ENCODE measurements at places on chromosomes 11 and 22. TPM values are rescaled to one million over a fixed set of nuclear protein-coding genes. Genes with fewer than 3 reads are reported as not detected.

The OR9Q1 gene
- total RNA-seq = not detected

The OR51B4 gene
- total RNA-seq = not detected

The SIRT3 gene
- 16.1 TPM for total RNA-seq

The FIBP gene
- 131 TPM for total RNA-seq

The NCAM1 gene
- 4.2 TPM for total RNA-seq

The C11orf16 gene
- not detected for total RNA-seq

The GGTLC2 gene
- not detected for total RNA-seq

The SLC25A45 gene
- 5.3 TPM for total RNA-seq

The MUC5B gene
- total RNA-seq = not detected

The TEX12 gene
- 0.32 TPM for total RNA-seq

The DNAL4 gene
- 18.6 TPM for total RNA-seq

The KREMEN1 gene
- 39.3 TPM for total RNA-seq

The LMO2 gene
- total RNA-seq = not detected

The UBQLN3 gene
- 0.12 TPM for total RNA-seq

The SMC1B gene
- not detected for total RNA-seq

Data from hair follicle dermal papilla cell (primary cell).